ENCODE measurements at places on chromosomes 1 and 21.

DNA sequence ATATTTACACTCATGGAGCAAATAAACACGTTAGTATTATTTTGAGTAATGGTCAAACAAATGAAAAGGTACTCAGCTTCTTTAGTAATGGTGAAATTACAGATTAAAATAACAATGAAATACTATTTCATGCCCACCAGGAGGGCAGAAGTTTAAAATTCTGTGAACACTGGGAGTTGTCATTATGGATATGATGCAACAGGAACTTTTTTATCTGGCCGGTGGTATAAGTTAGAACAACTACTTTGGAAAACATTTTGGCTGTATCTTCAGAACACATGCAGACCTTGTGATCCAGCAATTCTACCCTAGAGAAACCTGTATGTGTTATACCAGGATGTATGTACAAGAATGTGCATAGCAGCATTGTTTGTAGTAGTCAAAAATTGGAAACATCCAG, 23.2 kb upstream of the PPP1R8 start:
- no peak for DNase-seq

DNA sequence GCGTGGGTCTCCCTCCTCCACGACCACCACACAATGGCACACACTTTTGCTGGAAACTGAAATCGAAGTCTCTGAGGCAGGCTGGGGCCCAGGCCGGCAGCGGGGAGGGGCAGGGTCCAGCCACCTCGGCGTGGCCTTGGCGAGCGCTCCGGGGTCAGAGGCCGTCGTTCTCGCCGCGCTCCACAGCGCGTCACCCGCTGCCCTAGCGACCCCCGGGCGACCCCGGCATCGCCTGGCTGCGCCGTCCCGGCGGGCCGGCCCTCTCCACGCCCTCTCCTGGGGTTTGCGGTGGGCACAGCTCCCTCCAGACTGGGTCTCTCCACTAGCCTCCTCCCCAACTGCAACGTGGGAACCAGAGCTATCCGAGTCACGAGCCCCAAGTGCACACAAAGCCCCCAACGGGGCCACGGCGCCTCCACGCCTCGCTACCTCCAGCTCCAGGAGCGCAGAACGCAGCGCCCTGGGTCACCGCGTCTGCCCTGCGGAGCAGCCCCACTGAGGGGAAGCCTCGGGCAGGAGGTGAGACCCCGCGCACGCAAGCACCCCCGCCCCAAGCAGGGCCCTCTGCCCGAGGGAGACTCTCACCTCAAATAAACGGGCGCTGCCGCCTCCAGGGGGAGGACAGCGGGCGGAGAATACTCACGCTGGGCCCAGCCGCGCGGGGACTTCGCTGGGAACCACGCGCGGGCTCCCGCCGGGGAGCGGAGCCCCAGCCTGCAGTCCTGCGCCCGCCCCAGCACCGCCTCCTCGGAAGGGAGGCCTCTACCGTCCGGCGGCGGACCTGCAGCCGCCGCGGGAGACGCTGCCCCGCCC, 134.0 kb upstream of the BARHL2 start:
- DNase-seq: peak; percentile 70

DNA sequence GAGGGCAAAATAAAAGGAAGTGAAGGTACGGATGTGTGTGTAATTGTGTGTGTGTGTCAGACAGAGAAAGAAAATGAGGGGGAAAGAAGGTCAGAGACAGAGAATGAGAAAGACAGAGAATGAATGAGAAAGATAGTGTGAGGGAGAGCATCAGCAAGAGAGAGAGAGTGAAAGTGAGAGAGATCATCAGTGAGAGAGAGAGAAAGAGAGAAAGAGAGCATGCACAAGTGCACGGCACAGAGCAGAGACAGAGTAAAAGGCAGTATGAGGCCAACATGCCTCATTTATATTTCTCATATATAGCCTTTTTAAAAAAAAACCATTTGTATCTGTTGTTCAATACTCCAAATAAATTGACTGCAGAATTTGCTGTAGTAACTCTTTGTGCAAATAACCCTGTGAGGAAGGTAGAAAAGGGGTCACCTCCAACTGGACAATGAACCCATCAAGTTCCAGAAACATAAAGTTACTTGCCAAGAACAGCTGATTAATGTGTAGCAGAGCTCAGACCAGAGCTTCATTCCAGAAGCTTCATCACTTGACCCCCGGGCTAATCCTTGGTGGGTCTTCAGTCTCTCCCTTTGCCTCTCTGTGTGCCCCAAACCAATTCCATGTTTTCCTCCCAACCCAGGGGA, 1.2 kb downstream of the HSD3B2 start:
- DNase-seq: no peak

- DNase-seq: no peak
Observed at GRCh38 chr1:47465605-47466004, 27.8 kb downstream of the FOXD2 start.

- peak; percentile 27 for DNase-seq
Observed at GRCh38 chr1:64470665-64471217, 812 bp downstream of the CACHD1 start.

GRCh38 chr1:960363-961131, at the start of gene KLHL17:
Gene KLHL17, plus strand, starts transcription at chr1:960584. Its CDS starts 110 bp downstream, at chr1:960694.
- DNase-seq: peak; percentile 72

- no peak for DNase-seq
Observed at GRCh38 chr21:32978331-32979270, 47.1 kb upstream of the OLIG2 start.

All from MCF 10A (cell line).